ENCODE measurements at places on chromosomes 11 and 22.

DNA sequence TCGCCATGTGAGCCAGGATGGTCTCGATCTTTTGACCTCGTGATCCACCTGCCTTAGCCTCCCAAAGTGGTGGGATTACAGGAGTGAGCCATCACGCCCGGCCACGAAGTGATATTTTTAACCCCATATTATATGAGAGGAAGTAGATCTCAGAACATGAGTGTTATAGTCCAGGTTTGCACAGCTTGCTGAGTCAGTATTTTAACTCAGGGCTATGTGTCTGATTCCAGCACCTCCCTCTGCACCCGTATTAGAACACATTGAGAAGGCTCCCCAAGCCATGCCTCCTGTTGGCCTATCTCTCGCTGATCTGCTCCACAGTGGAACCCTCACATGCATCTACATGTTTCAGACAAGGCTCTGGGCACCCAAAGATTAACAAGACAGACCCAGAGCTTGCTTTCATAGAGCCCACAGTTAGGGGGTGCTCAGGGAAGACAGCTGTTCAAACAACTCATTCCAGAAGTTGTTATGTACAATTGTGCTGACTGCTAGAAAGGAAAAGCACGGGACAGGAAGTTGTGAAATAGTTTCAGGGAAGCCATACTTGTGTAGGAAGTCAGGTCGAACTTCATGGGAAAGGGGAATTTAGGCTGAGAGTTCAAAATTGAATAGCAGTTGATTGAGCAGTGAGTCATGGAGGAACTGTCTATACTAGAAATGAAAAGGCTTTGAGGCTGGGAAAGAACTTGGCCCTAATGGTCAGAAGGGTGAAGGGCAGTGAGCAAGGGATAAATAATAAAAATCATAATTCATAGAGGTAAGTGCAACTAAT is 49.3 kb upstream of the CLPB start:
- DNase-seq = no peak

GRCh38 chr11:131157678-131158077 is 212.7 kb upstream of the NTM start:
- DNase-seq = no peak

- DNase-seq = no peak
Observed at GRCh38 chr11:76771446-76772099, 11.6 kb upstream of the TSKU start.

DNA sequence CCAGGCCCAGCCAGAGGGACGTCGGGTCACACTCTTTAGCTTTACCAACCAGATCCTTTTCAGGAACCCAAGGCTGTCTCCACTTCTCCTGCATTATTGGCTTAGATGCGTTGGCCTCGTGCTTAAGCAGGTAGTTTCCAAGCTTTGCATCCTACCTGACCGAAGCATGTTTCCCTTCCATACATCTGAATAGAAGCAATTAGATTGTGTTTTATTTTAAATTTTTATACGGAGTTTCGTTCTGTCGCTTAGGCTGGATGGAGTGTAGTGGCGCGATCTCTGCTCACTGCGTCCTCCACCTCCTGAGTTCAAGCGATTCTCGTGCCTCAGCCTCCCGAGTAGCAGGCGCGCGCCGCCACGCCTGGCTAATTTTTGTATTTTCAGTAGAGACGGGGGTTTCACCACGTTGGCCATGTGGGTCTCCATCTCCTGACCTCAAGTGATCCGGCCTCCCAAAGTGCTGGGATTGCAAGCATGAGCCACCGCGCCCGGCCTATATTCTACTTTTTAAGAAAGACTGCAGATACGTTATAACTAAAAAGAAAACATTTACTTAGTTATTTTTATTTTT is 677 bp downstream of the DYNC2H1 start:
- no peak for DNase-seq

- DNase-seq = no peak
Observed at GRCh38 chr22:45629469-45630089, 42.1 kb upstream of the ATXN10 start.

- DNase-seq = no peak
Observed at GRCh38 chr11:82176365-82176764, 557.3 kb downstream of the FAM181B start.

- DNase-seq = no peak
Observed at GRCh38 chr11:8801121-8801520, 109.9 kb upstream of the AKIP1 start.

DNA sequence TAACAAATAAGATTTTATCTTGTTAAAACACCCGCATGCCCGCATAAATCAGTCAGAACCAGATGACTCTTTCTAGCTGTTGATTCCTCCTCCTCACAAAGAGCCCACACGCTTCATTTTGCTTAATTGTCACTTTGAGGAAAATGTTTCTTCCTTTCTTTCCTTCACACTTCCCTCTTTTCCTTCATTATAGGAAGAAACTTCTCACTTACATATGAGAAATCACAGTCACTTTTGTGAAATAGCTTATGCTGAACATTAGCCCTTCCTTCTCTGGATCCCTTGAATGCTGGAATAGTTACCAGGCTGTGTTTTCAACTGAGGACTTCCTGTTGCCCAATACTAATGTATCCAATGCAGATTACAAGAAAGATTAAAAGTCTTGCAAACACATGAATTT is 5.8 kb downstream of the MS4A6E start:
- DNase-seq = no peak

GRCh38 chr11:127412722-127413380 is 412.3 kb upstream of the KIRREL3 start:
- DNase-seq = no peak

- DNase-seq = no peak
Observed at GRCh38 chr11:8059030-8059429, 22.0 kb upstream of the TUB start.

DNA sequence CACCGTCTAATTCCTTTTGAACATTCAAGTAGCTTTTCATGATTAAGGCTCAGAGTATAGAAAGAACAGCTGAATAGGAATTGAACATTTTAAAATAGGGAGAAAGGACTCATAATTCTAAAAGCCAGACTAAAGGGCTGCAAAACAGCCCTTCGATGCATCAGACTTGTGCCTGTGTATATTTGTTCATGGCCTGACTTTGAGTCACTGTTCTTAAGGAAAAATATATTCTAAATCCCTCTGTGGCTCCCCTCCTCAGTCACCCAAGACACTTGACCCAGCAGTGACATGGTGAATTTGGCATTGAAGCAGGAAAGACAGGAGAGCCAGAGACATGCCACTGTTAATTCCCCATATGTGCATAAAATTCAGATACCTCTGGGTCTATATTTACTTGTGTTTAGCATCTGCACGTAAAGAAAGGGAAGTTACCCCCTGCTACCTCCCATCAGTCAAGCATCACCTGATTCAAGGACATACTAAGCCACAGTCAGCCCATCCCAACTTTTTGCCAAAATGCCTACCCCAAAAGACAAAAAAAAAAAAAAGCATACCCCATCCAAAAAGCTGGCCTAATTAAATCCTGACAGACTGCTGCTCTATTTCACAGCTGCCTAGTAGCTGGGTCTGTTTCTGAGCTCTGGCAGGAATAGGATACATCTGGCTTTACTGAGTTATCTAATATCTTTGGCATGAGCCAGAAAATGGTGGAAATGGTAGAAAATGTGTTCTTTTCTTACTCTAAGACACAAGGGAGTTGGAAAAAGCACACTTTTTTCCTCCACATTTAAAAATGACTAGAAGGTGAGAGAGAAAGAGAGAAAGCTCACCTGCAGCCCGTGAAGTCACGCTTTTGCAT is 93.5 kb downstream of the COMMD9 start:
- DNase-seq = no peak

DNA sequence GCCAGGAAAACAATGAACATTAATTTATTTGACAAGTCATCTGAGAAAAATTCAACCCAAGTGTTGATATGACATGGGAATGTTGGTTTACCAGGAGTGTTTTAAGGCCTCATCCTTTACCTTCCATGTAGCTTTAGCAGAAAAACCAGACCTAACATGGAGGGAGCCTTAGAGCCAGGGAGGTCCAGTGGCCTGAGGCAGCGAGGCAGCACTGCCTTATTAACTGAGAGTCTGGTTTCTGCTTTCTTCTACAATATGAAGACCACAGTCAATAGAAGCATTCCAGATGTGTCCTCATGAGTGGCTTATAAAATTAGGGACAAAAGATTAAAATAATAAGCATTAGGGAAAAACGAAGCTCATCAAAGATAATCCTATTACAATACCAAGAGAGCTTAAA is 61.5 kb downstream of the DKK3 start:
- no peak for DNase-seq

DNA sequence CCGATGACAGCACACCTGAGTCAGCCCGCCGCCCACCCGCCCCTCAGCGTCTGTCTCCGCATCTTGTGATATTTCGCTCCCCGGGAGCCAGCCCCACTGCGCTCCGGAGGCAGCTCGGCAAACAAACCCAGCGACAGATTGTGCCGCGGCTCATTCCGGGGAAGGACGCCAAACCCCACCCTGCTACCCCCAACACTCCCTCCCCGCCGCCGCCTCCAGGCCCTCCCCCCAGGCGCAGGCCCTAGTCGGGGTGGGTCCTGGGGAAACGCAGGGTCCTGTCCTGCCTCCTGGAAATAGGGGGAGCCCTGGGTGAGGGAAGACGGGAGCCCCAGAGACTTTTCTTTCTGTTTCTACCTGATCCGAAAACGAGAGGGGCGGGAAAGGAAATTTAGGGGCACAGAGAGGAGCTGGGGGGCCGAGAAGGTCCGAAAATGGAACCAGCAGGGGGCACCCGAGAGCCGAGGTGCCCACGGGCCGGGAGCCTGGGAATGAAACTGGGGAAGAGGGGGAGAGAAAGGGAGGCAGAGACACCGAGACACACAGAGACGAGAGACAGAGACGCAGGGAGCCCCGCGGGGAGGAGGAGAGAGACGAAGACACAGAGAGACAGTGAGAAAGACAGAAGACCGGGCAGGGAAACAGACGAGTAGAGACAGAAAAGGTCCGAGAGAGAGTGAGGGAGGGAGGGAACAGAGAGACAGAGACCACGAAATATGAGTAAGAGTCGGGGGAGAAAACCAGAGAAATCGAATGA is 1.7 kb upstream of the RTN4RL2 start:
- no peak for DNase-seq
